Natural killer cell (primary cell): ENCODE measurements at places on chromosomes 16 and 17. TPM values are rescaled to one million over a fixed set of nuclear protein-coding genes. Genes with fewer than 3 reads are reported as not detected.

DNA sequence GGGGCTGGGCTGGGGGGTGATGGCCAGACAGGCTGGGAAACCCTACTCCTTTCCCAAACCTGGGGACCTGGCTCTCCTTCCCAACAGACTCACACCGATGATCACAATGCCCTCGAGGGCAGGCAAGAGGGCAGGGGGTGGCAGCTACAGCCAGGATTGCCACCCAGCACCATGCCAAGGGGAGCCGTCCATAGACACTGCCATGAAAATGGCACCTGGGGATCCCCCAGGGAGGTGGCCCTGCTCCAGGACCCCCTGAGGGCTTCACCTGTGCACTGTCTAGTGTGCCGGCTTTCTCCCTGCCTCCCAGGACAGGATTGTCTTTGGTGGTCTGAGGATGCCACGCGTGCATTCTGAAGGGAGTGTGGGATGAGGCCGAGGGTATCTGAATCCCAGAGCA, 24.6 kb downstream of the RPH3AL start:
- no peak for DNase-seq
- no peak overlapping the region for H3K27ac ChIP-seq
- H3K4me1 ChIP-seq = peaks cover 17% of the 10 kb centered on the region
- no peaks in the 10 kb centered on the region for H3K36me3 ChIP-seq
- H3K27me3 ChIP-seq = no peaks in the 10 kb centered on the region
- H3K4me3 ChIP-seq = no peak overlapping the region

The SALL1 gene
- total RNA-seq = not detected

The FLYWCH2 gene
- 12.0 TPM for total RNA-seq

The ATP1B2 gene
- not detected for total RNA-seq

The ABCC11 gene
- 0.20 TPM for total RNA-seq

The KRT13 gene
- not detected for total RNA-seq

- H3K27ac ChIP-seq = no peak overlapping the region
- H3K4me1 ChIP-seq = no peaks in the 10 kb centered on the region
- DNase-seq = no peak
Measured at GRCh38 chr16:54265575-54266107, 20.9 kb downstream of the IRX3 start.

GRCh38 chr16:12412252-12412651, 391.4 kb downstream of the CPPED1 start:
- no peaks in the 10 kb centered on the region for H3K27me3 ChIP-seq
- H3K27ac ChIP-seq = no peak overlapping the region
- H3K36me3 ChIP-seq = no peaks in the 10 kb centered on the region
- DNase-seq = no peak
- peaks cover 18% of the 10 kb centered on the region for H3K4me1 ChIP-seq

- H3K4me3 ChIP-seq = no peak overlapping the region
- H3K36me3 ChIP-seq = peaks cover 56% of the 10 kb centered on the region
- H3K27ac ChIP-seq = no peak overlapping the region
- no peaks in the 10 kb centered on the region for H3K27me3 ChIP-seq
Measured at GRCh38 chr17:16444258-16444886, 29.0 kb downstream of the TRPV2 start.

GRCh38 chr17:77072670-77073069, 68.1 kb upstream of the SEC14L1 start:
- no peak overlapping the region for H3K27ac ChIP-seq
- DNase-seq = no peak
- peaks cover 5% of the 10 kb centered on the region for H3K27me3 ChIP-seq
- no peak overlapping the region for H3K4me3 ChIP-seq
